Amniotic stem cell (primary cell): ENCODE measurements at places on chromosomes 1 and 21.

DNA sequence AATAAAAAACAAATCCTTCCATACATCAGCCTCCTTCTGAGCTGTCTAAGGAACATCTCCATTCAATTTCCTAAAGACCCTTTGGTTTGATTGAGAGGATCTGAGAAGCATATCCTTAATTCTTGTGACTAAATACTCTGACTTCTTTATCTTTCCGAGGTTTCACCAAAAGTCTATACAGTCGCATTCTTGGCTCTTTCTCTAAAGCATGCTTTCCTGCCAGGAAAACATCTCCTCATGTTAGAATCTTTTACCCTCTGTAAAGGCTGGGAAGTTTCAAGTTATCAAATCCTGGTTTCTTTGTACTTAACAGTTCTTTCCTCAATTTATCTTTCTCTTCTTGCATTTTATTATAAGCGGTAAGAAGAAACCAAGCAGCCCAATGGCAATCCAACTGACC lies 630.4 kb downstream of the PTPRC start:
- no peak for DNase-seq

GRCh38 chr1:232624546-232625281 lies 5.2 kb downstream of the SIPA1L2 start:
- DNase-seq: no peak

- DNase-seq: peak; percentile 1
Observed at GRCh38 chr1:155834296-155834926, 22.6 kb downstream of the GON4L start.

- DNase-seq: no peak
Observed at GRCh38 chr1:217048104-217048707, 325.0 kb upstream of the ESRRG start.

DNA sequence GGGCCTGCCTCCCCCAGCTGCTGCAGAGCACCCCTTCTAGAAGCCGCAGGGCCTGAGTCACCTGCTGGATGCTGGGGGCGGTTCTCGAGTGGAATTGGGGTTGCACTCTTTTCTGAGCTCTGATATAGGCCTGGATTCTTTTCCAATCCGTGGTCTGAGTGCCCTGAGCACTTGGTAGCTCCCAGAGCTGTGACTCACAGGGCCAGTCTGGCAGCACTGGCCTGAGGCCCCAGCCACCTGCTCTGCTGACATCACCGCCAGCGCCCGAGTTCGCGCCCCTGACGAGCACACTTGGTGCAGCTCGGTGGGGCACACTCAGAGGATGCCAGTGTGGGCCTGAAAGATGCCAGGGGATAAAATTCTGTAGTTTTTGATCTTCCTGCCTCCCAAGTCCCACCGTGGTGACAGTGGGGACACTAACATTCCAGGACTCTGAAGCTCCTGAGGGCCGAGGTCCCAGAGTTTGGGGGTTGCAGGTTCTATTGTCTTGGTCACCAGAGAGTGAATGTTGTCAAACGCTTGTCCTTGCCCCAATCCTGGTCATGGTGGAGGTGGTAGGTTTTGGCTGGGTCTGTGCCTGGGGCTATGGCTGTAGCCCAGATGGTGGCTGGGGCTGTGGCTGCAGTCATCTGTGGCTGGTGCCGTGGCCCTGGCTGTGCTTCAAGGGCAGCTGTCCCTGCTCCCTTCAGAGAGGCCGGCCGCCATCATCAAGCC lies 74.6 kb downstream of the OBSCN start:
- DNase-seq: no peak

GRCh38 chr1:151327903-151328674 lies 873 bp upstream of the PI4KB start:
- DNase-seq: no peak

- DNase-seq: no peak
Observed at GRCh38 chr1:232667094-232667777, 37.3 kb upstream of the SIPA1L2 start.

DNA sequence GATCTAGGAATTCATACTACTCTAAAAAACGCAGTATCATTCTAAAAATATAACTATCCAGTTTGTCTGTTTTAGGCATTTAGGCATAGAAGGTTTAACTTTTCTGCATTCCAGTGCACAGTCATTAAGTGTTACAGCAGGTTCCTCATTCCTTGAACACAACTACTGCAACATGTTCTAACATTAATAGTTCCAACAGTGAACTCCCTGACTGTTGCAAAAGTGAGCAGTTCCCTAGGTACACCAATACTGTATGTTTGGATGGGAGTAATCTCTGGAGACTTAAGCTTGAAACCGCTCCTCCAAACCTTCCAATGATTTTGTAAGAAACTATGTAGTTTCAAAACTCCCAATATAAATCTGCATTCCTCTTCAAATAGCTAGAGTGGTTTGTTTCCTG lies 46.2 kb downstream of the UCHL5 start:
- DNase-seq: peak; percentile 11

DNA sequence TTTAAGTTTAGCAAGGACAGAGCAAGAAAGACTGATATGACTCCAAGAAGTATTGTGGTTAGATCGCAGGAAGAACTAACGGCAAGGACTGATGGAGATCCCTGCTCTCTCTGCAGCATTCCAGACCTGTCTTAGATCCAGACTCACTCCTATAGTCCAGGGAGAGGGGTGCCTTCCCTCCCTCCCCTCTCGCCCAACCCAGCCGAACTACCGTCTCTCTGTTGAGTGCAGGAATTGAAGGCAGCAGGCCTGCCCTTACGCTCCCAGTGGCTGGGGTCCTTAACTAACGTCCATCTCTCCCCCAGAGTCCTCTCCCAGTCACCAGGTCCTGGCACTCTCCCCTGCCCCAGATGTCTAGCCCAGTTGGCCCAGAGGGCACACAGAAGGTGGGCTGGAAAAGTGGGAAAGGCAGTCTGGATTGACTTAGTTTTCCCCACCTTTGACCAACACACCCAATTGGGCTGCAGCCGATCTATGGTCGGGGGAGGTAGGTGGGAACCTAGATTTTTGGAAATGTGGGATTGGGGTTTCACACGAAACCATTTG lies 1.1 kb downstream of the CRABP2 start:
- DNase-seq: no peak

DNA sequence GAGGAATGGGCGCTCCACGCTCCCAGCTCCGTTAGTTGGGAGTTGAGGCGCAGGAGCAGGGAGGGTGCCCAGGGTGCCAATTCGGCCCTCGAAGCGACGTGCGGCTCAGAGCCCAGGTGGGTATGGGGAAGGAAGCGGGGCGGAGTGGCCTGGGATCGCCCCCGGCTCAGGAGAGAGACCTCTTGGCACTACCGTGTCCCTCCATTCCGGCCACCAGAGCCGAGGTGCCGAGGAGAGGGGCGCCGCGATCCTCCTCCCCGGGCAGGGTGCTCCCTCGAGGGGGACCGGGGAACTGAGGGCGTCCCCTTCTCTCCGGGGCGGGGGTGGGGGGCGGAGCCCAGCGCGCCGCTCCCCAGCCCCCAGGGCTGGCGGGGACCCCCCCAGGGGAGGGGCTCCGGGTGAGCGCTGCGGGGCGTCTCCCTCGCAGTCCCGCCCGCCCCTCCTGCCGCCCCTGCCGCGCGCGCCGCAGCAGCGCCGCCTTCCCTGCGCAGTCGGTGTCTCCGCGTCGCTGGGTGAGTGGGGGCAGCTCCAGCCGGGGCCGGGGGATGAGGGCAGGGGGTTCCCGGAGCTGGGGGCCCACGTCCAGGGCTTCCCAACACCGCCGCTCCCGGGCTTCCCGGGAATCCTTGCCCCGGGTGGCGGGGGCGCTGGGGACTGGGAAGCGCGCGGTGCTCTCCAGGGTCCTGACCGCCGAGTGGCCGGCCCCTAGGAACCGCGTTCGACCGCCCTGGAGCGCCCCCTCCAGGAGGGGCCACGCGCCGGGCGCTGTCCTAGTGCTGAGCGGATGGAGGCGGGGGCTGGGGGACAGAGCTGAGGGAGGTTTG lies at the start of gene HPCA:
Gene HPCA (plus strand): TSS at position 488 of the 824 bp plus-strand sequence. CDS start 2,408 bp downstream, outside the sequence.
- no peak for DNase-seq

GRCh38 chr1:13947658-13948057 lies 247.7 kb downstream of the PRDM2 start:
- no peak for DNase-seq

- no peak for DNase-seq
Observed at GRCh38 chr1:157725221-157725577, 24.6 kb upstream of the FCRL3 start.

GRCh38 chr1:224502459-224503160 lies 68.0 kb upstream of the WDR26 start:
- no peak for DNase-seq

GRCh38 chr1:151970626-151971025 lies 23.0 kb downstream of the S100A10 start:
- DNase-seq: no peak

DNA sequence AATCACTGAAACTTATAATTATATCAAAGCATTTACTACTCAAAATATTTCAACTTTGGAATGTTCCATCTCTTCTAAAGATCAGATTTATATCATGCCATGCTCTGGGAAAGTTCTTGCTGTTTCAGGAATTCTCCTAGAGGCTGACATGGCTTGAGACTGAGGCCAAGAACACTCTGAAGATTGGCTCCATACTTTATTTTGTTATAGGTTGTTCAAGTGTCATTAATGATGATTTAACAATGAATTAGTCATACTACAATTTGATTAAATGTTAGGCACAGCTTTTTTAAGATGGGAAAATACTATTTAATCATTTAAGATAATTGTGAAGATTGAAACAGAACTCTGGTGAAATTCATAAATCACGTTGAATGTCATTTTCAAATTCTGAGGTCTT lies 255.4 kb downstream of the GREM2 start:
- no peak for DNase-seq

DNA sequence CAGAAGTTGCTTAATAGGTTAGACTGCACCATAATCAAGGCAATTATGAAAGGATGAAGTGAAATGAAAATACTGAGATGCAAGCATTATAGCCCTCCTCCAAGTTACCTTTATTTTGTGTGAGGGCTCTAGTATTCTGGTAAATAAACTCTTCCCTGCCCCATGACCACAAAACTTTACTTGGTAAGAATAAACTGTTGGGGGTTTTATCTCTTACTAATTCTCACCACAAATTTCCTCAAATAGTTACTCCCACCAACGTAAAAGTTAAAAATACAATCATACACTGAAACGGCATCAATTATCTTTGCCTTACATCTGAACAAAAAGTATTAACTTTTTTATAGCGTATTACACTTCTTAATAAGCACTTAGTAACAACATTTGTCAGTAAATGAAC lies 29.5 kb downstream of the C21orf91 start:
- DNase-seq: no peak

GRCh38 chr1:7460807-7461206 lies 310.3 kb upstream of the VAMP3 start:
- no peak for DNase-seq

DNA sequence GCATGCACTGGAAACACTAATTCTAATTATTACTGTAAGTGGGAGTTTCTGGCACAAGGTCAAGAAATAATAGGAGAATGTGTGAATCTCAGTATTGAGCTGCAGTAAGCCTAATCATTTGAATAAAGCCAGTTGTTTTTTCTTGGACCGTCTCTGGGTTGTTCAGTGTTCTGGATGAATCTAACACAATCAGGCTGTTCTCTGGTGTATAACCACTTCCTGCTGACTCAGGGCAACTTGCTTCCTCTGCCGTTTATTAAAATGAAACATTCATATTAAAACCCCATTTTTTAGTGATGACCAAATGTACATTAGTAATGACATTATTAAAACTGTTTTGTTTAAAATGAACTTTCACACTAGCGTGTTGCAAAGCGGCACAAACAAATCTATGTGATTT lies 273.1 kb upstream of the SNX7 start:
- no peak for DNase-seq

DNA sequence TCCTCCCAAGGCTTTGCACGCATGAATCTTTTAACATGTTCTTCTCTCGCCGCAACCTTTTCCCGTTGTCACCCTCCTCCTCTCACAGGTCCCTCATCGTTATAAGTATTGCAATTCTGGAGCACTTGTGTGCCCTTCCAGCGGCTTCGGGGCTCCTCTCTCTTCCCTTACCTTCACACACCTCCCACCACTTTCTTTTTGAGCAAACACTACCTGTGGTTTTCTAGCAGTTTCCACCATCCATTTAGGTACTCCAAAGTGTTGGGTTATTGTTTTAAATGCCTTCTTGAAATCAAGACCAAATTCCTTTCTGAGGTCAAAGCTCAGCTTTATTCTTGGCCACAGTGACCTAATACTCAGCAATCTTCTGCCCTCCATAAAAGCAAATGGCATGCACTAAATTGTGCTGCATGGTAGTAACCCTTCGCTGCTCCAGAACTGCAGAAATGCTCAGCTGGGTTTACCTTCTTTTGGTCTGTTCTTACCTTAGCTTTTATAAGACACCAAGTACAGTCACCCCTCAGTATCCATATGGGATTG lies 472.4 kb downstream of the SETD4 start:
- no peak for DNase-seq

DNA sequence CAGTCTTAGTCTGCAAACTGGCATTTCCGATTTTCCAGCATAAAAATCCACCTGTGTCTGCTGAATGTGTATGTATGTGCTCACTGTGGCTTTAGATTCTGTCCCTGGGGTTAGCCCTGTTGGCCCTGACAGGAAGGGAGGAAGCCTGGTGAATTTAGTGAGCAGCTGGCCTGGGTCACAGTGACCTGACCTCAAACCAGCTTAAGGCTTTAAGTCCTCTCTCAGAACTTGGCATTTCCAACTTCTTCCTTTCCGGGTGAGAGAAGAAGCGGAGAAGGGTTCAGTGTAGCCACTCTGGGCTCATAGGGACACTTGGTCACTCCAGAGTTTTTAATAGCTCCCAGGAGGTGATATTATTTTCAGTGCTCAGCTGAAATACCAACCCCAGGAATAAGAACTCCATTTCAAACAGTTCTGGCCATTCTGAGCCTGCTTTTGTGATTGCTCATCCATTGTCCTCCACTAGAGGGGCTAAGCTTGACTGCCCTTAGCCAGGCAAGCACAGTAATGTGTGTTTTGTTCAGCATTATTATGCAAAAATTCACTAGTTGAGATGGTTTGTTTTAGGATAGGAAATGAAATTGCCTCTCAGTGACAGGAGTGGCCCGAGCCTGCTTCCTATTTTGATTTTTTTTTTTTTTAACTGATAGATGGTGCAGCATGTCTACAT lies 2.5 kb upstream of the OLFML3 start:
- DNase-seq: no peak

DNA sequence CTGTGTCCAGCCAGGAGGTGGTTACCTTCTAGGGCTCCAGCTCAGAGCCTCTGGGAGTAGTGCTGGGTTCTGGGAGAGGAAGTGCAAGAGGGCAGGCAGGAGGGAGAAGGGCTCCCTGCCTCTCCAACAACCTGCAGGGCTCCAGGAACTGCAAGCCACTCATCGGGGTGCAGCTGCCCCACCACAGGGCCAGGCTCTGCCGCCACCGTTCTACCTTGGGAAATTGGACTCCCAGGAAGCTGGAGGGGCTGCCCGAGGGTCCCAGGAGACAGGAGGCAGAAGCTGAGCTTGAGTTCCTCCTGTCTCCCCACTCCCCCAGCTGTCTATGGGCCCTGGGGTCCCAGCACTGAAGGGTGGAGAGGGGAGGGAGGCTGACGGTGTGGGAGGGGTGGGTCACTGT lies 7.4 kb upstream of the PRDM16 start:
- no peak for DNase-seq

GRCh38 chr1:205285381-205286101 lies 36.0 kb downstream of the NUAK2 start:
- DNase-seq: no peak

- no peak for DNase-seq
Observed at GRCh38 chr1:17958704-17959103, 148.9 kb upstream of the IGSF21 start.
